ENCODE measurements at places on chromosomes 7 and 10.

- DNase-seq = no peak
Measured at GRCh38 chr10:101892782-101893391, 49.3 kb upstream of the KCNIP2 start.

GRCh38 chr7:158824028-158824427, 5.3 kb downstream of the ESYT2 start:
- DNase-seq = no peak

- DNase-seq = no peak
Measured at GRCh38 chr10:122464586-122464985, 3.2 kb downstream of the HTRA1 start.

- no peak for DNase-seq
Measured at GRCh38 chr7:98398567-98399372, 2.1 kb downstream of the BAIAP2L1 start.

- DNase-seq = no peak
Measured at GRCh38 chr10:21075880-21076279, 178.8 kb upstream of the NEBL start.

DNA sequence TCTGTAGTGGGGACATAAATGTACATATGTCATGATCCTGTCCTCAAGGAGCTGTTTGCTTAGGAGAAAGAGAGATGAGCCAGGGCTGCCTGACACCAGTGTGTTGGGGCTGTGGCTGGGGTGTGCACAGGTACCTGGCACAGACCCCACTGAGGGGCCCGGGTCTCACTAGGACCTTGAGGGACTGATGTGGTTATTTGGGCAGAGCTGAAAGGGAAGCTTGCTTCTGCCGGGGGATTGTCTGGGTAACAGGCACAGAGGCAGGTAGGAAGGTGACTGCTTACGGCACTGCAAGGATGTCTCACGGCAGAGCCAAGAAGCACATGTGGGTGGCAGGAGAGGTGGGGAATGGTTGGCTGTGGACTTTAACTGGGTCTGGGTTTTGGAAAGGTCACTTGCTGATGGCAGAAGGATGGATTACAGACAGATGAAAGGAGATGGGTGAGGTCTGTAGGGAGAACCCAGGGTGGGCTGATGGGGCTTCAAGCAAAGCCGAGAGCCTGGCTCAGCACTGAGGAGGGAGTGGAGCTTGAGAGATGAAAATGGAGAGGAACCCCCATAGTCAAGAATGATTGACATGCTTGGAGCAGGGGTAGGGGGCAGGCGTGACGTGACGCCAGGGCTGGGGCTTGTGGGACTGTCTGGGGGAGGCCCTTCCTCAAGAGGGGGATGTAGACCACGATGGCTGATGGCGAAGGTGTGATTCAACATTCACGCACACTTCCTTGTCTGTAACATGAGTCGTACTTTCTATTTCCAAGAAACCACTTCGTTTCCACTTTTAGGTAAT, 207.7 kb upstream of the SHH start:
- DNase-seq = no peak

GRCh38 chr7:101146-102046, 91.0 kb upstream of the FAM20C start:
- no peak for DNase-seq

Measured in breast epithelium (tissue), 4 donors.